ENCODE measurements at places on chromosomes 16 and 17.

GRCh38 chr16:86531191-86531545 lies 20.8 kb downstream of the FOXF1 start:
- no peak for DNase-seq

- DNase-seq: no peak
Measured at GRCh38 chr16:4090351-4090851, 25.8 kb downstream of the ADCY9 start.

DNA sequence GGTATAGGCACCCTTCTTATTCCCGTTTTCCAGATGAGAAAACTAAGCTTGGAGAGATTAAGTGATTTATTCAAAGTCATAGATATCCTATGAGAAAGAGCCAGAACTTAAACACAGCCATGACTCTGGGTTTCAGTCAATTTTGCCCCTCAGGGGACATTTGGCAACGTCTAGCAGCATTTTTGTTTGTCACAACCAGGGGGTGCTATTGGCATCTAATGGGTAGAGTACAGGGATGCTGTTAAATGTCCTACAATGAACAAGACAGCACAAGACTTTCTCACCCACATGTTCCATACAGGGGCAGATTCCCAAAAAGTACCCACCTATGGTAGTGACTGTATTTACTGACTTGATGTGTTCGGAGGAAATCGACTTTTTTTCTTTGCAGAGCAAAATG lies 4.8 kb upstream of the SHISA9 start:
- DNase-seq: peak; percentile 20

DNA sequence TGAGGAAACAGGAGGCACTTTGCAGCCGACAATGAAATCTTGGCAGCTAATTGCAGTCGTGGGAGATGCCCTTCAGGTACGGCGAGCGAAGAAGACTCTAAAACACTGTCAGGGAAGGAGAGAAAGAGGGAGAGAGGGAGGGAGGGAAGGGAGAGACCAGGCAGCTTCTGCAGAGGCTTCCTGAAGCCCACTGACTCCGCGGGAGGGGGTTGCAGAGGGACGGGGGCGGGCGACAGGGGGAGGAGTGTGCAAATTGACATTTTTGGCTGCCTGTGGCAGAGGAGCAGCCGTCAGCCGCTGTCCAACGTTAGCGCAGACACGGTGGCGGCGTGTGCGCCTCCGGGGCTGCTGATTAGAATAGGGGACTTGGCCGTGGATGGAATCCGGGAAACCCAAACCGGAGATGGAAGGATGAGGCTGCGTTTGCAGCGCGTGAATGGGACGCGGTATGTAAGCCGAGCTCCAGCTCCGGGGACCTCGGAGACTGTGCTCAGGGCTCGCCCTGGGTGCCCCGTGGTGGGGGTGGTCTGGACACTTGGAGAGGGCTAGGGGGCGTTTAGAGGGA lies 849.1 kb upstream of the RBFOX1 start:
- no peak for DNase-seq

DNA sequence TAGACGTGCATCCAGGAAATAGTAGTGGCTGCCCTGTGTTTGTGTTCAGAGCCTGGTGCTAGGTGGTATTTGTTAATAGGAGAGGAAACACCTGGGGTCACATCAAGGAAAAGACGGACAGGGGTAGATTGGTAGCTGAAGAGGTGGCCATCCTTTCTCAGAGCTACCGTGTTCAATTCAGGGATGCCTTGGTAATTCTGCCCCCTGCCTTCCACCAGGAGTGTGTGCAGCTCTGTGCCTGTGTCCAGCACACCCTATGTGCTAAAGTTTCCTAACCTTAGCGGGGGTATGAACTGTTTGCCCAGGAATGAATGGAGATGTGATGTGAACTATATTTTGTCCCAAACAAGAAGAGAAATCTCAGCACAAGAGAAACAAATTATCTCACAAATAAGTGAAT lies 174.1 kb upstream of the MPHOSPH6 start:
- DNase-seq: no peak

GRCh38 chr16:47699106-47699505 lies 238.0 kb downstream of the PHKB start:
- no peak for DNase-seq

DNA sequence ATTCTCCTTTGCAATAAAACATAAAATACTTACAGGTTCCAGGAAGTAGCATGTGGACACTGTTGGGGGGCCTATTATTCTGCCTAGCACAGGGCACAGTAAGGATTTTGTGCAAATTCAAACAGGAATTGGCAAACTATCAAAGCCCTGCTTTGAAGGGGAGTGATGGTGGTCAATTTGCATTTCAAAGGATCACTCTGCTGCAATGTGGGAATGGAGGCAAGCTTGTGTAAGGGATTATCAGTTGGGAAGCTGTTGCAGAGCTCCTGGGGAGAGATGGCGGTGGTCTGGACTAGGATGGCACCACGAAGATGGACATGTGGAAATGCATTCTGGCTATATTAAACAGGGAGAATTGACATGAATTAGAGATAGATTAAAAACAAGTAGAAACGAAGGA lies 990.7 kb upstream of the RBFOX1 start:
- DNase-seq: no peak

- DNase-seq: no peak
Measured at GRCh38 chr16:85176541-85177447, 64.5 kb upstream of the CIBAR2 start.

- DNase-seq: no peak
Measured at GRCh38 chr17:74860229-74860871, 665 bp upstream of the GRIN2C start.

- DNase-seq: no peak
Measured at GRCh38 chr16:15746332-15746731, 96.3 kb downstream of the NDE1 start.

GRCh38 chr16:35198223-35199199 lies 1739.1 kb downstream of the TP53TG3F start:
- no peak for DNase-seq

DNA sequence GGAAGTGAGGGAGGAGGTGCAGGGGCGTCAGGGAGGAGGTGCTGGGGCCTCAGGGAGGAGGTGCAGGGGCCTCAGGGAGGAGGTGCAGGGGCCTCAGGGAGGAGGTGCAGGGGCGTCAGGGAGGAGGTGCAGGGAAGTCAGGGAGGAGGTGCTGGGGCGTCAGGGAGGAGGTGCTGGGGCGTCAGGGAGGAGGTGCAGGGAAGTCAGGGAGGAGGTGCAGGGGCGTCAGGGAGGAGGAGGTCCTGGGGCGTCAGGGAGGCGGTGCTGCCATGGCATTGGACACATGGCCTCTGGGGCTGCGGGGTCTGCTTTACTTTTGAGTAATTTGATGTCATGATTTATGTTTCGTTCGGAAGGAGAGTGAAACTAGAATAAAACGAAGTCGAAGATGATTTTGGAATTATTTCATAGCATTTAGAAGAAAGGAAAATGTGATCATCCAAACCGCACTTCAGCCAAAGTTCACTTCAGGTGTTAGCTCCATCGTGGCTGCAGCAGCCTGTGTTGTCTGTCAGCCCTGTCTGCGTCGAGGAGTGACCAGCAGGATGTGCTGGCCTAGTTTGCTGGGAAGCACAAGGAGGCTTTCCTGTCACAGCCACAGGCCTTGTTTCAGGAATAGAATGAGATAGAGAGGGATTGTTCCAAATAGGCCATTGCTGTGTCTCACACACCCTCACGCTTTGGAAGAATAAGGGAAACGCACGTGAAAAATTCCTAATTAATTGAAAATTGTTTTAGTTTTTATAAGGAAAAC lies 42.8 kb downstream of the RAB11FIP3 start:
- no peak for DNase-seq

GRCh38 chr16:57996406-57997175 lies 3.9 kb downstream of the ZNF319 start:
- DNase-seq: no peak

GRCh38 chr17:55500103-55500502 lies 11.1 kb downstream of the SMIM36 start:
- DNase-seq: no peak

GRCh38 chr16:28210979-28211588 lies 681 bp downstream of the XPO6 start:
- no peak for DNase-seq

DNA sequence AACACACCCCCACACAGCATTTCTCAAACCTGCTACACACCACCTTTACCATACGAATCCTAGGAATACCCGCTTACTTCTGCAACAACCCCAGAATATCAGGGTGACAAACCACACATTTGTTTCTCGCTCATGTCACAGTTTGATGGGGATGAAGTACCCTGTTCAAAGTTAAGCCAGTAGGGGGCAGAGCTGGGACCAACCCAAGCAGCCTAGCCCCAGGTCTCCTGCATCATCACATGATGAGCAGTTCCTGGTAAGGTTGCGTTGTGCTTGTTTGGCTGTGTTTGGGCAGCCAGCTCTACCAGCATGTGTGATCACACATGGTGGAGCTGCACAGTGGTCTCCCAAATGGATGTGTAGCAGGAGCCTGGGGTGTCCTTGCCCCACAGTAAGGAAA lies 103.6 kb upstream of the C16orf82 start:
- DNase-seq: no peak

DNA sequence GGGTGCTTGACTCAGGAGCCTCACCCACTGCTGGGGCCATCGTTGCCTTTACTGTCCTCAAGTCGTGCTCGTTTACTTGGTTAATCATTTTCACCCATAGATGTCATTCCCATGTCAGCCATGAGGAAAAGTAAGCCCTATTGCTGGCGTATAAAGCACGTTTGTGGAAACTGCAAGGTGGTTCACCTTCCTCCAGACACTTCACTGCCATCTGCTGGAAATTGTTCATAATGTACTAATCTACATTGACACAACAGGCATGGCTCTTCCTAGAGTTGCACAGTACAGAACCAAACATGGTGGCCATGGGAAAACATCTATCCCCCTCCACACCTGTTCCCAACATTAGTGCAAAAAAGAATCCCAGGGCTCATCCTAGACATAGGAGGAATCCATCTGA lies 116.6 kb downstream of the ZNF18 start:
- no peak for DNase-seq

DNA sequence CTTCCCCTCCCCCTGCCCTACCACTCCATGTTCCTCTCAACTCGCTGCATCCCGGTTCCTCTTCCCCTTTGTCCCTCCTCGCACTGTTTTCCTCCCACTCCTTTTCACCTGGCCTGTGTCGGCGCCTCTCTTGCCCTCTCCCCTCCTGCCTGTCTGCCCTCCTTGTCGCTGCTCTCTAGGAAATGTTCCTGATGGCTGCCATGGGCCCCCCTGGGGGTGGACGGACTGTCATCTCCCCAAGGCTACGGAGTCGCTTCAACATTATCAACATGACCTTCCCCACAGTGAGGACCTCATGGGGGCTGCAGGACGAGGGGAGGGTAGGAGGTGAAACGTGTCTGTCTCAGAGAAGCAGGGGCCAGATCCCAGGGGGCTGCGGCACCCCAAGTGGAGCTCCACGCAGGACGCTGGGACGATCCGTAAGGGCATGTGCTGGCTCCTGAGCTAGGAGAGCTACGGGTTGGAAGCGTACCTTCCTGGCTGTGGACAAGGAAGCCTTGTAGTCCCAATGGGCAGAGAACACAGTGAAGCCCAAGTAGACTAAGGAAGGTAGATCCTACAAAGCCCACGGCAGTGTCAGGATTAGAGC lies 39.8 kb upstream of the KDM6B start:
- no peak for DNase-seq

GRCh38 chr17:50199803-50200456 lies 1.5 kb downstream of the COL1A1 start:
- peak; percentile 49 for DNase-seq

- DNase-seq: no peak
Measured at GRCh38 chr16:12881740-12882139, 19.7 kb upstream of the SHISA9 start.

DNA sequence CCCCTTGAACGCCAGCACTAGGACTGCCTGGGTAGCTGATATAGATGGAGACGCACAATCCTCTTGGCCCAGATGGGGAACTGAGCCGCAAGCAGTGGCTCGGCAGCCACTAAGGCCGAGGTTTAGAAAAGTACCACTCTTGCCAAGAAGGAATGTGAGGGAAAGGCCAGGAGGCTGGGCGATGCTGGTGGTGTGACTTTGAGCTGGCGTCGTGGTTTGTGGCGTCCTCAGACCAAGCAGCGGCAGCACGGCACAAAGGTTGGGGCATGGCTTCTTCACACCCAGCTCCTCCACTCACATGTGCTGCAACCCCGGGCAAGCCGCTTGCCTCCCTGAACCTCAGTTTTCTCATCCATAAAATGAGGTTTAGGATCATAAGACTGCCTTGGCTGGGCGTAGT lies 15.6 kb downstream of the DCAKD start:
- no peak for DNase-seq

DNA sequence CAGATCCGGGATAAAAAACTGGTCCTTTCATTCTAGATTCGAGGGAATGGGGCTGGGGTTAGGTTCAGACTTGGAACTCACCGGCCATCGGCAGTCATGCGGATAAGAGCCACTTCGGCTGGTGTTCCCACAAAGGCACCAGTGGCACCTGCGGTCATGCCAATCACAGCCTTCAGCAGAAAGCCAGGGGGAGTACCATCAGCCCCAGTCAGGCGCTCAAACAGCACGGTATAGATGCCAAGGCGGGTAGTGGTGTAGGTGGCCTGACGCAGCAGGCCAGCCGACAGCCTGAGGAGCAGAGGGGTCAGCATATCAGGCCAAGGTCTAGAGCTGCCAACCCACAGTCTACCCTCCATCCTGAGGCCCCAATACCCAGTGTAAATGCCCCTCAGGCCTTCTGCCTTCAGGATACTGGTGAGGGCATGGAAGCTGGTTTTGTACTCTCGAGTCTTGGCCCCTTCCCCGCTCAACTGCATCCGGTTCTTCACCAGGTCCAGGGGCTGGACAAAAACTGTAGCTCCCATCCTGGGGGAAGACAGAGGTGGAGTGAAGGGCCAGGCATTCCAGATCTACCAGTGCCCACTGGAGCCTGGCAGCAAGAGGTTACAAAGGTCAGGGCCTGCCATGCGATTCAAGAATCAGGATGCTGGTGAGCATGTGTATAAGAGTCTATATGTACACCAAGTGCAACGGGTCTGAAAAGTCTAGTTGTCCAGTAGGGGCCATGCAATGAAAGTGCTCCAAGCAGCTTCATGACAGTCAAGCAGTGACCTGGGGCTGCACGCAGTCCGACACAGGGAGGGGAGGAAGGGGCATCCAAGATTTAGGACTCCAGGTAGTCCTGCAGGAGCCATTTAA lies 929 bp downstream of the SLC25A11 start:
- DNase-seq: no peak

DNA sequence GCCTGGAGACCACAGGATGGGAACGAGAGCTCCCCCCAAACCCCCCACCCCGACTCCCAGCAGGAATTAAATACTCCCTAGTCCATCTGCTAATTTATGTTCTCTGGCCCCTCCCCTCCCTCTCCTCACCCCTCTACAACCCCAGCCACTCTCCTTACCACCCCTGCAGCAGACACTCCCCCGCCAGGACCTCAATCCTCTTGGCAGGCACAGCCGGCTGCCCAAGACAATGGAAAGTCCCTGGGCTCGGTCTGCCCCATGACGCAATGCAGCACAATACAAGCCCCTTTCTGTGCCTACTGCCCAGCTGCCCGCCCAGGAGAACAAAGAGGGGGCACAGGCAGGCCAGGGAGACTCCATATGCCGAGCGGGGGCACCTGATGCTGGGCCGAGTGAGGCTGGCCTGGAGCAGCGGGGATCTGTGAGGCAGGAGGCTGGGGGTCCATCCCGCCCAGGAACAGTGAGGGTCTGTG lies 30.3 kb upstream of the CDC42EP4 start:
- DNase-seq: no peak

- DNase-seq: no peak
Measured at GRCh38 chr16:72749091-72749490, 298.8 kb downstream of the ZFHX3 start.
